Right renal pelvis (tissue), 4 donors: ENCODE measurements at places on chromosomes 11 and 22.

GRCh38 chr11:85118151-85118550 is 509.0 kb downstream of the DLG2 start:
- no peak for DNase-seq

- no peak for DNase-seq
These were observed 110.0 kb upstream of the SYN3 start for GRCh38 chr22:33167998-33168790.

DNA sequence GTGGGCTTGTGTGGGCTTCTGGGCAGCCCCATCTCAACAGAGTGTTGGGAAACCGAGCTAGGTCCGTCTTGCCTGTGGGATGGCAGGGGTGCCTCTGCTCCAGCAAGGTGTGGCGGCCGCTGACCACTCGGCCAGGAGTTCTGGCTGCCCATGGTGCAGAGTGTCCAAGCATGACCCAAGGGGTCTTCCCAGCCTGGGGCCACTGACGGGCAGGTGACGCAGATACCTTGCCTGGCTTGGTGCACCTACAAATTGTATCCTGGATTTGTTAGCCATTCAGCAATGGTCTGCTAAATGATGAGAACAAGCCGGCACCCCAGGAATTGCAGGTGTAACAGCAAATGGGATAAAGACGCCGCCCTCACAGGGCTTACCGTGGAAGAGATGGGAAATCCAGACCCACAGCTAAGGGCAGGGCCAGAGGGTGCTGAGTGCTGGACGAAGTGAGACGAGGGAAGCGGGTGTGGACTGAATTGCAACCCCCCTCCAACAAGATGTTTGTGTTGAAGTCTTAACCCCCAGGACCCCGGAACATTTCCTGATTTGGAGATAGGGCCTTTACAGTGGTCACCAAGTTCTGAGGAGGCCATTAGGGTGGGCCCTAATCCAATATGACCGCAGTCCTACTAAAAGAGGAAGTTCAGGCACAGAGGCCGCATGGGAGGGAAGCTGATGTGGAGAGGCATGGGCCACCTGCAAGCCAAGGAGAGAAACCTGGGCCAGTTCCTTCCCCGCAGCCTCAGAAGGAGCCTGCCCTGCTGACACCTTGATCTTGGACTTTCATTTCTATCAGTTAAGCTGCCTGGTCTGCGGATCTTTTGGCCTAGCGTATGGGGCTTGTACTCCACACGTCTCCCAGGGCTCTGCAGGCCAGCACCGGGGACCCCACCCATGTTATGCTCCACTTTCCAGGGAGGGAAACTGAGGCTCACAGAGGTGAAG is 45.2 kb upstream of the LINC01488 start:
- DNase-seq, result no peak

- no peak for DNase-seq
These were observed 16.6 kb downstream of the TST start for GRCh38 chr22:37002633-37003032.

DNA sequence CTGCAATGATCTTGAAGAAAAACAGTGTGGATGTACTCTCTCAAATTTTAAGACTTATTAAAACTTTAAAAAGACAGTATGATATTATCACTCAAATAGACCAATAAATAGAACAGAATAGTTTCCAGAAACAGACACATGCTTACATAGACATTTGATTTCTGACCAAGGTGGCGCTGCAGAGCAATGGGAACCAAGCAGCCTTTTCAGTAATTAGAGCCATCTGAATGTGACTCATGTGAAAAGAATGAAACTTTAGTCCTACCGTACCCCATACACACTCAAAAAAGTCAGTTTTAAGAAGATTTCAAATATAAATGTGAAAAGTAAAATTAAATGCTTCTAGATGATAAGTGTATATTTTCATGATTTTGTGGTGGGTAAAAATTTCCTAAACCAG is 74.2 kb upstream of the MS4A8 start:
- no peak for DNase-seq

- no peak for DNase-seq
These were observed 7.1 kb downstream of the DCHS1 start for GRCh38 chr11:6648501-6648900.

- no peak for DNase-seq
These were observed 164.1 kb upstream of the NCAM1 start for GRCh38 chr11:112797092-112797491.
